ENCODE measurements at places on chromosomes 16 and 17.

- no peaks in the 10 kb centered on the region for H3K4me1 ChIP-seq
- peak; percentile 48 for DNase-seq
- H3K27me3 ChIP-seq: no peaks in the 10 kb centered on the region
- H3K27ac ChIP-seq: no peak overlapping the region
These were observed 23.2 kb downstream of the DYNC1LI2 start for GRCh38 chr16:66728117-66728787.

GRCh38 chr17:48460052-48460451, 30.0 kb upstream of the SKAP1 start:
- no peak for DNase-seq
- H3K27ac ChIP-seq: no peak overlapping the region
- H3K36me3 ChIP-seq: no peaks in the 10 kb centered on the region
- no peak overlapping the region for H3K4me3 ChIP-seq

- no peak overlapping the region for H3K4me3 ChIP-seq
- H3K27ac ChIP-seq: peak overlapping the region; percentile 92
- peaks cover 41% of the 10 kb centered on the region for H3K4me1 ChIP-seq
- H3K36me3 ChIP-seq: no peaks in the 10 kb centered on the region
- no peak for DNase-seq
- H3K27me3 ChIP-seq: no peaks in the 10 kb centered on the region
These were observed 31.2 kb downstream of the NSMCE1 start for GRCh38 chr16:27237219-27238015.

DNA sequence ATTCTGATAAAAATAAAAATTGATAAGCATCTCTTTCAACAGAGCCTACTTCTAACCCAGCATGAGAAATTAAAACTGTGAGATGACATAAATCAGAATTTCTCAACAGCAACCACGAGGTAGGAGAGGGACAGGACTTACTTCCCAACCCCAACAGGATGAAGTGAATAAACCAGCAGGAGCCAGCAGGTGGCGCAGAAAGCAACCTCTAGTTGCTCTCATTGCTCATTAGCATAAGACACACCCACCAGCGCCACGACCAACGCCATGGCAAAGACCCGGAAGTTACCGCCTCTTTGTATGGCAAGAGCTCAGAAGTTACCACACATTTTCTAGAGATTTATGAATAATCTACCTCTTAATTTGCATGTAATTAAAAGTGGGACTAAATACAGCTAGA, 189.4 kb upstream of the CDH8 start:
- no peaks in the 10 kb centered on the region for H3K4me1 ChIP-seq
- H3K27ac ChIP-seq: no peak overlapping the region
- DNase-seq: peak; percentile 62

GRCh38 chr17:2138761-2139160, 83.9 kb downstream of the HIC1 start:
- no peak overlapping the region for H3K4me3 ChIP-seq
- DNase-seq: peak; percentile 25
- H3K27ac ChIP-seq: peak overlapping the region; percentile 42
- H3K36me3 ChIP-seq: no peaks in the 10 kb centered on the region
- H3K27me3 ChIP-seq: no peaks in the 10 kb centered on the region

GRCh38 chr17:79355165-79355564, 255.7 kb downstream of the RBFOX3 start:
- H3K27ac ChIP-seq: no peak overlapping the region
- H3K4me1 ChIP-seq: no peaks in the 10 kb centered on the region
- H3K4me3 ChIP-seq: no peak overlapping the region
- peaks cover 4% of the 10 kb centered on the region for H3K27me3 ChIP-seq
- DNase-seq: no peak

- H3K4me1 ChIP-seq: peaks cover 25% of the 10 kb centered on the region
- H3K27me3 ChIP-seq: no peaks in the 10 kb centered on the region
- no peak overlapping the region for H3K4me3 ChIP-seq
- no peak overlapping the region for H3K27ac ChIP-seq
- no peak for DNase-seq
- H3K36me3 ChIP-seq: no peaks in the 10 kb centered on the region
These were observed 2.3 kb downstream of the ATP5MC1 start for GRCh38 chr17:48894886-48895285.

GRCh38 chr16:57152096-57153093, 33.4 kb downstream of the PSME3IP1 start:
- no peaks in the 10 kb centered on the region for H3K27me3 ChIP-seq
- peaks cover 46% of the 10 kb centered on the region for H3K4me1 ChIP-seq
- no peak for DNase-seq
- H3K36me3 ChIP-seq: no peaks in the 10 kb centered on the region
- H3K27ac ChIP-seq: no peak overlapping the region

- DNase-seq: no peak
- H3K4me3 ChIP-seq: no peak overlapping the region
- H3K36me3 ChIP-seq: no peaks in the 10 kb centered on the region
- H3K27me3 ChIP-seq: no peaks in the 10 kb centered on the region
- no peaks in the 10 kb centered on the region for H3K4me1 ChIP-seq
- no peak overlapping the region for H3K27ac ChIP-seq
These were observed 108.6 kb downstream of the CCT6B start for GRCh38 chr17:34852614-34853013.

- H3K36me3 ChIP-seq: peaks cover 74% of the 10 kb centered on the region
- no peak overlapping the region for H3K4me3 ChIP-seq
- no peaks in the 10 kb centered on the region for H3K4me1 ChIP-seq
- no peak for DNase-seq
- H3K27me3 ChIP-seq: no peaks in the 10 kb centered on the region
These were observed 16.4 kb downstream of the ATP6V0A1 start for GRCh38 chr17:42475121-42475520.

- H3K27me3 ChIP-seq: peaks cover 22% of the 10 kb centered on the region
- H3K36me3 ChIP-seq: no peaks in the 10 kb centered on the region
- DNase-seq: no peak
- no peaks in the 10 kb centered on the region for H3K4me1 ChIP-seq
- H3K4me3 ChIP-seq: no peak overlapping the region
These were observed 137.3 kb upstream of the CCL2 start for GRCh38 chr17:34117811-34118210.

DNA sequence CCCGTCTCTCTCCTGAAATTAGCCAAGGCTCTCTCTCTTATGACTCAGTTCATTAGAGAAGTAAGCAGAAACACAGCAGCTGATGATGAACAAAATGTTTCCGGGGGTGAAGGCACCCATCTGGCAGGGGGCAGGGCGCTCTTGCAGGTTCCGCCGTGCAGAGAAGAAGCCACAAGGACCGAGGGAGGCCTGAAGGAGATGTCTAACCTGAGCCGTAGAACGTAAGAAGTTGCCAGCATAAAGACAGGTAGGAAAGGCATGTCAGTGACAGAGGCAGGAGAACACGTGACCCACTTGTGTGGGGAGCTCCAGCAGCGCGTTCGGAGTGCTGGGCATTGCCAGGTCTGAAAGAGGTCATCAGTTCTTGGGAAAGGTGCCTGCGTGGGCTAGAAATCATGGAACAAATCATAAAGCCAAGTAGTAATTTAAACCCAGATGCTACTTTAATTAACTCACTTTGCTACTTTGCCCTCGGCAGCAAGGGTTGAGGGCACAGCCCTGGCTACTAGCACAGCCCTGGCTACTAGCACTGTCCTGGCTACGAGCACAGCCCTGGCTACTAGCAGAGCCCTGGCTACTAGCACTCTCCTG, 198.6 kb downstream of the RPTOR start:
- no peaks in the 10 kb centered on the region for H3K27me3 ChIP-seq
- H3K27ac ChIP-seq: no peak overlapping the region
- no peak for DNase-seq
- peaks cover 5% of the 10 kb centered on the region for H3K4me1 ChIP-seq
- no peak overlapping the region for H3K4me3 ChIP-seq
- H3K36me3 ChIP-seq: no peaks in the 10 kb centered on the region

GRCh38 chr16:50457979-50458491, 89.2 kb upstream of the BRD7 start:
- no peaks in the 10 kb centered on the region for H3K36me3 ChIP-seq
- no peak overlapping the region for H3K4me3 ChIP-seq
- no peaks in the 10 kb centered on the region for H3K4me1 ChIP-seq
- no peak overlapping the region for H3K27ac ChIP-seq

DNA sequence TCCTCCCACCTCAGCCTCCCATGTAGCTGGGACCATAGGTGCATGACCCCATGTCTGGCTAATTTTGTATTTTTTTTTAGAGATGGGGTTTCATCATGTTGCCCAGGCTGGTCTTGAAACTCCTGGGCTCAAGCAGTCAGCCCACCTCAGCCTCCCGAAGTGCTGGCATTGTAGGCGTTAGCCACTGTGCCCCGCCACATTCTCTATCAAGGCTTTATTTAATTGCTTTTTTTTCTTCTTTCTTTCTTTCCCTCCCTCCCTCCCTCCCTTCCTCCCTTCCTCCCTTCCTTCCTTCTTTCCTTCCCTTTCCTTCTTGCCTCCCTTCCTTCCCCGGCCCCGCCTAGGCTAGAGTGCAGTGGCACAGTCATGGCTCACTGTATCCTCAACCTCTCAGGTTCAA, 23.7 kb downstream of the RSPRY1 start:
- H3K27me3 ChIP-seq: no peaks in the 10 kb centered on the region
- H3K4me1 ChIP-seq: no peaks in the 10 kb centered on the region
- H3K4me3 ChIP-seq: no peak overlapping the region
- no peak for DNase-seq

GRCh38 chr17:2954898-2955445, 108.4 kb downstream of the OR1D5 start:
- H3K27me3 ChIP-seq: no peaks in the 10 kb centered on the region
- no peaks in the 10 kb centered on the region for H3K36me3 ChIP-seq
- DNase-seq: no peak
- no peaks in the 10 kb centered on the region for H3K4me1 ChIP-seq
- no peak overlapping the region for H3K4me3 ChIP-seq

- H3K4me1 ChIP-seq: no peaks in the 10 kb centered on the region
- H3K36me3 ChIP-seq: no peaks in the 10 kb centered on the region
- no peak overlapping the region for H3K4me3 ChIP-seq
- no peak for DNase-seq
These were observed 28.0 kb upstream of the SOX9 start for GRCh38 chr17:72092710-72093322.

GRCh38 chr16:85652431-85653221, 36.1 kb downstream of the GINS2 start:
- H3K4me1 ChIP-seq: peaks cover 22% of the 10 kb centered on the region
- DNase-seq: peak; percentile 68
- H3K4me3 ChIP-seq: no peak overlapping the region
- H3K27ac ChIP-seq: no peak overlapping the region
- H3K27me3 ChIP-seq: no peaks in the 10 kb centered on the region

- H3K4me1 ChIP-seq: no peaks in the 10 kb centered on the region
- no peaks in the 10 kb centered on the region for H3K36me3 ChIP-seq
- H3K27ac ChIP-seq: no peak overlapping the region
- DNase-seq: no peak
These were observed 277.0 kb downstream of the WWOX start for GRCh38 chr16:78376452-78376851.

DNA sequence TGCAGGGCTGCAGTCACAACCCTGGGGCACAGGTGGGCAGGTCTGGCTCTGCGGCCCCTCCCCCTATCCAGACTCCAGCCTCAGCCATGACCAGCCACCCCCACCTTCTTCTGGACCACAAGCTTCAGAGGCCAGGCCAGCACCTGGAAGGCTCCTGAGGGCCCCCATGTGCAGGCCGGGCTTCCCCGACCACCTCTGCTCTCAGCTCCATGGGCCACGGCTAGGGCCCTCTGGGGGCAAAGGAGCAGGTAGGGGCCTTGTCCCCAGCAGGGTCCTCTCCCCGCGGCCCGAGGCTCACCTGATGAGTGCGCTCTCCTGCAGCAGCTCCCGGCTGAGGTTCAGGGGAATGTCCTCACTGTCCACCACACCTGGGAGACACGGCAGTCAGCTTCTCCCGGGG, 16.9 kb downstream of the DNASE1 start:
- no peaks in the 10 kb centered on the region for H3K27me3 ChIP-seq
- no peaks in the 10 kb centered on the region for H3K36me3 ChIP-seq
- no peak overlapping the region for H3K4me3 ChIP-seq

- peaks cover 4% of the 10 kb centered on the region for H3K4me1 ChIP-seq
- no peaks in the 10 kb centered on the region for H3K27me3 ChIP-seq
- no peaks in the 10 kb centered on the region for H3K36me3 ChIP-seq
- H3K4me3 ChIP-seq: no peak overlapping the region
These were observed 265.9 kb downstream of the WWOX start for GRCh38 chr16:78365366-78365765.

DNA sequence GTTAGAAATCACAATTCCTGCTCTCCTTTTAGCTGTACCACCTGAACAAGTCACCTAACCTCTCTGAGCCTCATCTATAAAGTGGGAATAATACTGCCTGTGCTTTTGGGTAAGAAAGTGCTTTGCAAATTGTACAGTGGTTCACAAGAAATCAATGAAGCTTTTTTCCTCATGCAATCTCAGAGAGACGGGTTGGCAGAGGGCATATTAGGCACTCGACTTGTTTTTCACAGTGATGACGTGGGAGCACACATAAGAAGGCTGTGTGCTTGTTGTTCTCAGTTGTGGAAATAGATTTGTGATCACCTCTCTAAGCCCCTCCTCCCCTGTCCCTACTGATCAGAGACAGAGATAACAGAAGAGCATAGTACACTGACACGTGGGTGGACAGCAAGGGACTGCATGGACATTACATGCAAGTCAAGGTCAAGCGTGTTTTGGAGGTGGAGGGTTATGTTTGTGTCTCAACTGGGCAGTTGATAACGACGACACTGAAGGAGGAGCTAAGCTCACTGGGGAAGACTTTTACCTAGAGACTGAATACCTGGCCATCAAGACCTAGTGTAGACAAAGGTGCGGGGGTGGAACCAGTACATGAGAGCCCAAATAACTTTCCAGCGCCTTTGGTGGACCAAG, 1.7 kb upstream of the GPT2 start:
- H3K4me3 ChIP-seq: no peak overlapping the region
- no peaks in the 10 kb centered on the region for H3K27me3 ChIP-seq
- no peak for DNase-seq
- H3K36me3 ChIP-seq: no peaks in the 10 kb centered on the region
- no peak overlapping the region for H3K27ac ChIP-seq
- peaks cover 19% of the 10 kb centered on the region for H3K4me1 ChIP-seq

DNA sequence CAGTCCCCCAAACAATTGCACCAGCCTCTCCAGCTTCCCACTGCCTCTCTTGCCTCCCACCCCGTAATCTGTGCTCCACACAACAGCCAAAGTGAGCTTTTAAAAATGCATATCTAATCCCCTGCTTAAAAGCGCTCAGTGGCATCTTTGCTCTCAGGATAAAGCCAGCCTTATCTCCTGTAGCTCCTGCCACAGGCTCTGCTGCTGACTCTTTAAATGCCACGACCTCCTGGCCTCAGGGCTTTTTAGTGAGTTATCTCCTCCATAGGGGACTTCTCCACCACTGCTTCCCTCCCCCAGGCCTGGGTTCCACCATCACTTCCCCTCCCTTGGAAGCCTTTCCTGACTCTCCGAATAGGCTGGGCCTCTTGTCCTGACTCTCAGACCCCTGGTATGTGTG, 98.6 kb downstream of the GNAO1 start:
- no peak for DNase-seq
- H3K36me3 ChIP-seq: no peaks in the 10 kb centered on the region
- H3K4me3 ChIP-seq: no peak overlapping the region
- H3K27ac ChIP-seq: no peak overlapping the region
- peaks cover 2% of the 10 kb centered on the region for H3K4me1 ChIP-seq

- H3K4me3 ChIP-seq: no peak overlapping the region
- no peaks in the 10 kb centered on the region for H3K36me3 ChIP-seq
- DNase-seq: no peak
- H3K4me1 ChIP-seq: peaks cover 33% of the 10 kb centered on the region
These were observed 5.0 kb downstream of the NEUROD2 start for GRCh38 chr17:39602533-39603303.

Measured in heart right ventricle (tissue), 16 donors.